Activated T-cell treated with anti-CD3 and anti-CD28 coated beads for 1 hour (primary cell): ENCODE measurements at places on chromosomes 7 and 10.

- no peak for DNase-seq
These were observed 83.8 kb downstream of the SPAG6 start for GRCh38 chr10:22429146-22429545.

- no peak for DNase-seq
These were observed 329.8 kb downstream of the PLXDC2 start for GRCh38 chr10:20146004-20146403.

GRCh38 chr10:133445268-133445732 lies 8.4 kb upstream of the SCART1 start:
- no peak for DNase-seq

DNA sequence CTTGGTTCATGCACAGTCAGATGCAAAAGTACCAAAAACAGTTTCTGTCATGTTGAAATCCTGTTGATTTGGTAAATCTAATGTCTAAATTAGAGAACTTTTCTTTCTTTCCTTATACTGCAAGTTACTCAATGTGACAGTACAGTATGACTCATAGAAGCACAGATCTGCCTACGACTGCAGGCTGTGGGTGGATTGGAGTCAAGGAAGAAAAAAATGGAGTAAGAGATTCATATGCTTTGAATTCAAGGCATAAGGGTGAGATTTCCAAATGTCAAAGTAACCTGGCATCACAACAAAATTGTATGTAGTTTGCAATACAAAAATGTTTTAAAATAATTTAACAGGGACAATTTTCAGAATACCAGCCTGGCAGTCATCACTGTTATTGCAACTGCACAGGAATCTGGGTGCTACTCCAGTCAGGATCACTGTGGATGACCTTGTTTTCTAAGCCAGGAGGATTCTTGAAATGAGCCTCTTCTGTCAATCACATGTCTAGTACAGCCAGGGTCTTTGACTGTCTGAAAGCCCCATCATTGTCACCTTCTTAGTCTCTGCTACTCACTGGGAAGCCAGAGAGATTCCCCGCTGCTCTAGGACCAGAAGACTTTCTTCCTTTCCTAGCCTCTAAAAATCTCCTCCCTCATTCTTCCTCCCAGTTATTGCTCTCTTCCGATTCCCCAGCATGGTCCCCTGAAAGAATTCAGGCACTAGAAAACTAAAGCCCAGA lies 83.6 kb downstream of the CD36 start:
- DNase-seq, result no peak

- no peak for DNase-seq
These were observed 11.8 kb downstream of the PRLHR start for GRCh38 chr10:118583611-118584010.

DNA sequence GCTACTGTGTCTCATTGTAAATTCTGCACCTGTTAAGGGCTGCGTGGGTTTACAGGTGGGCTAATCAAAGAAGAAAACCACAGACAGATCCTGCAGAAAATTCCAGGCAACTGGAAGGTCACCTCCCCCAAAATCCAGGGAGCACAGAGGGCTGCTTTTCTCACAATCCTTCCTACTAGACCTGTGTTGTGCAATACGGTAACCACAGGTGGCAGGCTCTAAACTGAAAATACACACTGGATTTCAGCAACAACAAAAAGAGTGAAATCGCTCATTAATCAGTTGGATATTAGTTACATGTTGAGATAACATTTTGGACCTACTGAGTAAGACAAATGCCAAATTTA lies 83.2 kb downstream of the SLC16A9 start:
- DNase-seq, result no peak

DNA sequence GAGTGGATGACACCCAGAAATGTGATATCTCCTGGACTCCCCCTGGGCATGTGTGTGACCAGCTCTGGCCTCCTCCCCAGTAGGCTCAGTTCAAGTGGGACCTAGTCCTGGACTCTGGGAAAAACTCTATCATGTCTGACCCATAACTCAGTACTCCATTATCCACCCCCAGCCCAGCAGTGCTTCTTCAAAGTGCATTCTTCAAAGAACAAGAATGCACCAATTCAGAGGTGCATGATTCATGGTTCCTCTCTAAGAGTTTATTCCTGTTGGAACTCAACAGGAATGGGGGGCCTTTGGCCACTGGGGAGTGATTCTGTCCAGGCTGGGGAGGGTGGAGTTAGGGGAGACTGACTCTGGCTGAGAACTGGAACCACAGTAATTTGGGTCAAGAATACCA lies 173.6 kb upstream of the CXCL12 start:
- DNase-seq, result no peak

GRCh38 chr10:78972947-78973900 lies 95.5 kb upstream of the ZMIZ1 start:
- peak; percentile 46 for DNase-seq

GRCh38 chr10:78451592-78451991 lies 417.9 kb downstream of the RPS24 start:
- DNase-seq, result no peak
